Activated CD8-positive, alpha-beta memory T cell treated with anti-CD3 and anti-CD28 coated beads for 24 hours (primary cell): ENCODE measurements at places on chromosomes 3 and 15.

DNA sequence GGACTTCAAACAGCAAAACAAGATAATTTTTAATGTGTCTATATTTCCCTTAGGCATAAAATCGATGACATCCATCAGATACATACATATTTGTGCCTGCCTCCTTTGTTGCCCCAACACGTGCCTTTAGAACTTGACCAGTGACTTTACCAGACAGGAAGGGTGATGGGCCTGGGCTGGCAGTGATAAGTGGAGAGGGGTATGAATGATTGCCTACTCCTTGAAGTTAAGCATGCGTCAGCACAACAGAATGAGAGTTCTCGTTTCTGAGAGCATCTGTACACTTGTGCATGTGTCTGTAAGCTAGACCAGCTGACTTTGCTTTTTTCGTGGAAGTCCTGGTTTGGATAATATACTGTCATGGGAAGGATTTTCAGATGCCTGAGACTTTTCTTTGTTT is 54.9 kb upstream of the COL6A6 start:
- no peak for DNase-seq

DNA sequence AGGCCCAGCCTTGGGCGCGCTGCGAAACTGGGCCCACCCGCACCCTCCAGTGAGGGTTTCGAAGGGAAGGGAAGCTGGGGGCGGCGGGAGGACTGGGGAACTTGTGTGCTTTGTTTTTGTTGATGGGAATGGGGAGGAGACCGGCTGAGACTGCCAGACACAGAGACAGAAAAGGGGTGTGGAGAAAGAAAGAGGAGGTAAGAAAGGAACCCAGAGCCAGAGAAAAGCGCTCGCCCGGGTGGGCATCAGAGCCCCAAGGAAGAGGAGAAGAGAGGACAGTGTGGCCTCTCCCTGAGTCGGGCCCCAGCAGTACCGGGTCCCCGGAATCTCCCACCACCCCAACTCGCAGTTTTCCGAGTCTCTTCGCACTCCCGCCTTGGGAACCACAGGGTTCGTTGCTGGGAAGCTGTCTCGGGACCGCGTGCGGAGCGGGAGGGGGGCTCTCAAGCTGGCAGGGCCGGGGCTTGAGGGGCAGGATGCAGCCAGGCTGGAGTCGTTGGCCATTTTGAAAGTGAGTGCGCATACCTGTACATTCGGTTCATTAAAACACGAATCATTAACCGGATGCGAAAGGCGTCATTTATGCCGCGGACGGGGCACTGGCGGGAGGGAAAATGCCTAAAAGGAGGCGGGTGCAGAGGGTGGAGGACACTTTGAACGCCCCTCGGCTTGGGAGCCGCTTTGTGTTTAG is 3.1 kb downstream of the SKOR1 start:
- peak; percentile 58 for DNase-seq

DNA sequence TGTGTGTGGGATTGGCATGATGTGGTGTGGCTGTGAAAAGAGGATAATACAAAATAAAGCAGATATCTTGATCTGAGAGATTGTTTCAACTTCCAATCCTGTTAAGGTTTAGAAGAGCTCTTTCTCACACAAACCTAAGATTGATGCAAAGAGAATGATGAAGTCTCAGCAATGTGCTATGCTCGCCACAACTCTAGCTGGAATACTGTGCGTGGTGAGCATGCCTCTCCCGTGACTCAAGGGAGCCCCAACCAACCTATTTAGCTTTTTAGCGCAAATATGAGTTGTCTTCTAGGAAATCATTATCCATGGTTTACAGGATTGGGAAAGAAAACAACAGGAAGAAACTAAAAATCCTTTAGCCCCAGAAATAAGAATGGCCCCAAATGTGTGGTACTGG is 28.5 kb downstream of the BTLA start:
- no peak for DNase-seq

DNA sequence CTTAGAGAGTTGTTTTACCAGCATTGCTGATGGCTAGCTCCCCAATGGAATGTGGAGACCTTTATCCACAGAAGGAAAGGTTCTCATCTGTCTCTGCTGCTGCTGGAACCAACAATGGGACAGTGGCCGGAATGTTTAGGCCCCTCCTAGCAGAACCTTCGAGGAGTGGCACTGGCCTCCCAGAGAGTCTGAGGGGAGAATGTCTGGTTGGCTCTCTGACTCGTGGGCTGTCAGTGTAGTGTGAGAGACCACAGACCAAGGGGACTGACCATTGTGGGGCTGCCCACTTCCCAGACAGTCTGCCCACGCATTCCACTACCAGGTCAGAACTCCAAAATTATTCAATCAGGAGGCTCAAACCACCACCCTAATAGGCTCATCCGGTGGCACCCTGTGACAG is 5.1 kb downstream of the RASL12 start:
- no peak for DNase-seq

DNA sequence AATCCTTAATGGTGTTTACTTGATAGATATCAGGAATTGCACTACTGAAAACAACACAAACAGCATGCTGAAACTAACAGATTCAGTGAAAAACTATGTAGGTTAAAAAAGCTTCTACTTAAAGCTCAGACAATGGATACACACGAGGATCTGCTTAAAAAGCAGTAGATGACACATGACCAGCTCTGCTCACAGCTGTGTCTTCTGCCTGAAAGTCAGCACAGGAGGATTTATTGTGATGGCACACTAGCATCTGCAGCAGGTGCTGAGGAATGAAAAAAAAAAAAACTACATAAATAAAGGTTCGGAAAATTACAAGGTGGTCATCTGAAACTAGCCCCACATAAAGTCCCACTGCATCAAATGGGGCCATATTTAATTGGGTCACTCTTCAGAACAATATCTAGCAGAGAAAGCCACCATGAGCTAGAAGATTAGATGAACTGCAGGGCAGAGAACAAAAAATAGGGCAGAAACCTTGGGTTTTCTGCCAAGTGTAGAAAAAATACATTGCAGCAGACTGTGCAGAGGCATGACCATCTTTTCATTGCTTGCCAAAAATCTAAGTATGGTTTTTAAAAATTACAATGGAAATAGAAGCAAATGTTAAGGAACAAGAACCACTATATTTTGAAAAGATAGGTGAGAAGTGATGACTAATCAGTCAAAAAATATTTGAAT is 13.2 kb upstream of the GOLM2 start:
- no peak for DNase-seq

DNA sequence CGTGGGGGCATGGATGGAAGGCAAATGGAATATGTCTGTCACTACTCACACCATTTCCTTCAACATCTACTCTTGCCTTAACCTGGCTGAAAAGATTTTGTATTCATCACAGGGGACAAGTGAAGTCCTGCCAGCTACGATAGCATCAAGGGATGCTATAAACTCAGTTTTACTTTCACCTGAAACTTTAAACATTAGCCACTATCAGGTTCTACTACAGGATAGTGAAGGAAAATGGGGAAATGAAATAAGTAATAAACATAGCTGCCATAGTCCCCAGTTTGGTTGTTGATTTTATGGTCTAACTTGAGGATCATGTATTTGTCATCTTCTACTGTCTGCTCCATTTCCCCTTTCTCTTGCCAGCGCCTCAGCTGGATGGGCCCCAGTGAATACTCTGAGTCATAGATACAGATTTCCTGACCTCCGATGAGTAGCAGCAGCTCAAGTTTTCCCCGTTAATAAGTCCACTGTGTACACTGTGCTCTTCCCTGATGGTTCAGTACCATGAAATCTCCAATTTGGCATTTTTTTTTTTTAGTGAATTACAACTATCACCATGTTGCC is 338.2 kb upstream of the SLCO3A1 start:
- no peak for DNase-seq

- DNase-seq = no peak
Observed at GRCh38 chr15:62644889-62645742, 397.4 kb upstream of the TPM1 start.

- no peak for DNase-seq
Observed at GRCh38 chr3:156406393-156406792, 148.5 kb downstream of the SSR3 start.

DNA sequence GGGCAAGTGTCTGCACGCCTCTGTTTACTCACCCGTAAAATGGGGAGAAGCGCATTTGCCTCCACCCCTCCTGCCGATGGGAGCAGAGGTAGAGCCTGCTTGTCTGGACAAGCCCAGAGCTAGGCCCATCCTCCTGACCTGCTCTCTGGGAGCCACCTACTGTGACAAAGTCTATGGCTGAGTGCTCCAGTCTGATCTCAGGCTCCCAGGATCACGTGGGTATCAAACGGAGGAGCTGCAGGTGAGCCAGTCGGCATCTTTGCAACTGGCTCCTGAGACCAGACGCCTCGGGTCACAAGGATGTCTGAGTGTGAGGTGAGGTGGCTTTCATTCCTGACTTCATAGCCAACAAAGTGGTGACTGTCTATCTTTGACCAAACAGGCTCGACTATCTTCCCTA is 2.1 kb upstream of the ALDH1A3 start:
- DNase-seq = no peak

DNA sequence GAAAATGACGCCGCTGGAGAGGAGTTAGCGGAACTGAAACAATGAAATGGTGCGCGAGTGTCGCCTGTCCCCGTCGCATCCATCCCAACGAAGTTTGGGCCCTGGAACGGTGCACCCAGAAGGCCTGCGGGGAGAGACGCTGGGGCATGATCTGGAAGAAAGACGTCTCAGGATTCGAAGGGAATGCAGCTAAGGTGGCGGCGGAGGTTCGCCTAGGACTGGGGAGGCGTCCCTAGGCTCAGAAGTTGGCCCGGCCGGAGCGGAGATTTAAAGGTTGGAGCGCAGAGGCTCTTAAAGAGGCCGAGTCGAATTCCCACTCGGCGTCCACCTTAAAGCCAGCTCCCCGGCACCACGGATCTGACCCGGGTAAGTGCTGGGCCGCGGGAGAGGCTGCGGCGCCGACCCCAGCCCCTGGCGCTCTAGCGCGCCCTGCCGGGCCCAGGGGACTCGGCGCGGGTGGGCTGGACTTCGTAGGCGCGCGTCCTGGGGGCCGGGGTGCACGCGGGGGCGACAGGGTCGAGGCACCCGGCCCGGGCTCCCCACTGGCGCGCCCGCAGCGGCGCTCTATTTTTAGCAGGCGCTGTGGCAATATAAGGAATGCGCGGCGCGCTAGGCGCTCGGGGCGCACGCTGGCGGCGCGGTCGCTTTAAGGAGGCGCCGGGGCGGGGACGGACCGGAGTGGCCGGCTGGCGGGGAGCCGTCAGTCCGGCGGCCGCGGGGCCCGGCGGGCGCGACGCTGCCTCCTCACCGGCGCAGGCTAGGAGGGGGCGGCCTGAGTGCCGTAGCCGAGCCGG is at the start of gene MRAS:
MRAS (plus strand) TSS at position 620 of the 794 bp plus-strand sequence. CDS start 24,305 bp downstream, outside the sequence.
- peak; percentile 65 for DNase-seq

DNA sequence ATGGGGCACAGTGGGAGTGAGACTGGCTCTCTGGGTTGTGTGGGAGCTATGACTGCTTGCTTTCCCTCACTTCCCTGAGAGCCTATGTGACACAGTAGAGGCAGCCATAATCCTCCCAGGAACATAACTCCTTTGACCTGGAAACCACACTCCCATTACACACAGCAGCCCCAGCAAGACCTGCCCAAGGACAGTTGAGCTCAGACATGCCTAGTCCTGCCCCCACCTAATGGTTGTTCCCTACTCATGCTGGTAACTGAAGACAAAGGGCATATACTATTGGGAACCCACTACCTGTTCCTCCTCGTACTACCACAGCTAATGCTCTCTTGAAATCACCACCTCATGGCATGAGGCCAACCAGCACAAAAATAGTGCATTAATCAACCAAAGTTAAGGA is 550.4 kb upstream of the ARPP21 start:
- no peak for DNase-seq

DNA sequence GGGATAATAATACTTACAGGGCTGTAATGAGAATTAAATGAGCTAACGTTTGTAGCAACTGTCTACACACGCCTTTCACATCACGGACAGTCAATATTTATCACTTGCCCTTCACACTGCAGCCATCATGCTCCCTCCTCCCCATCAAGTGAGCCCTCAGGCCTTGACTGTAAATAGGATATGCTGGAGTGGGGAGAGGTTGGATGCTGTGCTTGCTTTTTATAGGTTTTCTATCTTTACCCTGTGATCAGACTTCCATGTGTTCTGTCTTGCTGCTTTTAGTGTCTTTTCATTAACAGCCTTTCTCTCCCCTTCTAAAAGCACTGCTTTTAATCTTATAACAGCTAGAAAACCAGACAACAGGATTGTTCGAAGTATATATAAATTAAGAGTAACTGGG is 12.8 kb upstream of the MAGEF1 start:
- DNase-seq = no peak

DNA sequence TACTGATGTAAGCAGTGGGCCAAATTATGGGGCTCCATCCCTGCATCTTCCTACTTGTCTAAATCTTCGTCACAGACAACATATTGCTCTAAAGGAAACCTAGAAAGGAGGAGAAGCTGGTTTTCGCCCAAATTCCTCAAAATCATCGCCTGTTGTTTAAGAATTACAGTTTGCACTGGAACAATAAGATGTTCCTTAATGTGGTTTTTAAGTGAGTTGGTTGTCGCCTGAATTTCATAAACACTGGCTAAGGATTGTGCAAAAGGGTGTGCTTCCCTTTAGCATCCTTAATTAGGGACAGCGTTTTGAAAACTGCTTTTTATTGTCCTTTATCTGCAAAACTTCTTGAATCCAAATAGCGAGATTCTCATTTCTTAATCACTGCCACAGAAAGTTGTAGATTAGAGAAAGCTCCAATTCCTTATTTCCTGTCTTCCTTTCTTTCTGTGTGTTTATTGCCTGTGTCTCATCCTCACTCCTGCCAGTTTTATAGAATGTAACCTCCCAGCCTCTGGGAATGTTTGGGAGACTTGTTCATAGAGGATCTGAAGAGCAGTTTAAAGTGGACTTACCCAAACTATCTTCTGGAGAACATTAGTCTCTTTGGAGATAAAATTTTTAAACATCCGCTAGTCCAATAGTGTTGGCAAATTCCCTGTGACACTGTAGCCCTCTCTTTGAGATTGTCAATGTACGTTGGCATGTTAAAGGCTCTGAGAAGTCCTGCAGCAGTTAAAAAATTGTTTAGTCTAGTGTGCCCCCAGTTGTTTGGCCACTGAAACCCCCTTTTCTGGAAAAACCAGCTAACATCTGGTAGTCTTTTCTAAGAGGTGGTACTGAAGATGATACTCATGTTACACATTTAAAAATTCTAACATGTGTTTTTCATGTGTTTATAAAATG is 50.4 kb downstream of the FLNB start:
- no peak for DNase-seq
